ENCODE measurements at places on chromosomes 16 and 17.

GRCh38 chr17:39951924-39952679 is 10.7 kb upstream of the GSDMA start:
- no peak for DNase-seq

DNA sequence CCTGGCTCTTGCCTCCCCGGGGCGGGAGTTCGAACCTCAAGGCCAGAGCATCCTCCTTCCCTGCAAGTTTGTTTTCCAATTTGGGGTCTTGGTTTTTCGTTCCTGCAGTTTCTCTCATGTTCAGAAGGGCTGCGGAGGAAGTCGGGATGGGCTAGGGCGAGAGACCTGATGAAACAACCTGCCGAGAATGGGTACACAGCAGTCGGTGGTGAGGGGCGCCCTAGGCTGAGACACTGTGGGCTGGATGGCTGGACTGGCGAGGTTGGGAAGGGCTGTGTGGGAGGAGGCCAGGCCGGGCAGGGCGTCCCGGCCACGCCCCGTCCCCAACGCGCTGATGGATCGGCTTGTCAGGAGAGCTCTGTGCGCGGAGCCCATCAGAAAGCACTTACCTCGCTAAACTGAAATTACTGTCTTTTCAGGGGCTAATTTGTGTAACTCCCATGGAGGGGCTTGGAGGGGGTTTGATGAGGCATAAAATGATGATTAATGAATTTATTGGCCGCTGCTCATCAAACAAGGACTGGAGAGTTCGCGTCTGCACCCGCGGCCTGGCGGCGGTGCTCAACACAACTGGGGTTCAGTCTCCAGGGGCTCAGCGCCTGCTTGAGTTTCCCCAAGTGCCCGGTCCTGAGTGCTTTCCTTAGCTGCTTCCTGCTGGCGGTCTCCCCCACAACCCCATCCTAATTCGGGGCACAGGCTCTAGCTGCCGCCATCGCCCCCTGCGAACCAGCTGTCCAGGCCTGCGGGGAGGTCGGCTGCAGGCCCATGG is 9.0 kb downstream of the IRX5 start:
- no peak for DNase-seq

GRCh38 chr17:64172510-64172909 is 42.6 kb upstream of the ERN1 start:
- DNase-seq = no peak

- DNase-seq = no peak
These were observed 153.9 kb upstream of the C17orf78 start for GRCh38 chr17:37221865-37222264.

DNA sequence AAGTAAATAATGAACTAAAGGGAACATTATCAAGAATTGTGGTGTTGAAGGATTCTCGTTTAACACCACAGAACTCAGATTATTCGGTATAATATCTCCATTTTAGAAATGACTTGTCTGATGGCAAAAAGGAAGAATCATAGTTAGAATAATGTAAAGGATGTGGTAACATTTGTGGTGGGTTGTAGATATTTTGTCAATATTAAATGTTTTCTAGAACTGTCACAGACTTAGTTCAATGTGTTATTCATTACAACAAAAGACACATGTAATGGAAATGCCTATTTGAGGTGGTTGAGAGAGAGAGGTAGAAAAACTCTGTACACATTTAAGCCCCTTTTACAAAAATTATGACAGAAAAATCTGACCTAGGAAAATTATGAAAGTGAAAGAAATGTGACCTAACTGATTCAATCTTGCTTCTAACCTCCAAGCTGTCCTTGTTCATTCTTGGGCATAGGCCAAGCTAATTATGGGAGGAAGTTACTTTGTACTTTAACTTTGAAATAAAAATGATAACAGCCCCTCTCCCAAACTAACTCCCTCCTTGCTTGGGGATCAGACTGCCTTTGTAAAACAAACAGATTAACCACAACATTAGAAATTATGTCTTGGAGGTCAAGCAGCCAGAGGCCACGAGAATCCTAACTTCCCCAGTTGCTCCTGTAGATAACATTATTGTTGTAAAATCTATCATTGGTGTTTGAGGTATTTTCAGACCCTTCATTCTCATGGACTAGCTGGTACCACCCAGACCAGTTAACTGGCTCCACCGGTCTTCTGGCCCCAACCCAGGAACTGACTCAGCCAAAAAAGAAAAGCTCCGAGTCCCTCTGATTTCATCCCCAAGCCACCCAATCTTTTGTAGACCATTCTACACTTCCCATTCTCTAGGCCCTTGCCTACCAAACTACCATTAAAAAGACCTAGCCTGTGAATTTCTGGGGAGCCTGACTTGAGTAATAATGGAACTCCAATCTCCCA is 1287.8 kb upstream of the CDH8 start:
- no peak for DNase-seq

GRCh38 chr17:47603830-47604597 is 45.7 kb upstream of the KPNB1 start:
- no peak for DNase-seq

DNA sequence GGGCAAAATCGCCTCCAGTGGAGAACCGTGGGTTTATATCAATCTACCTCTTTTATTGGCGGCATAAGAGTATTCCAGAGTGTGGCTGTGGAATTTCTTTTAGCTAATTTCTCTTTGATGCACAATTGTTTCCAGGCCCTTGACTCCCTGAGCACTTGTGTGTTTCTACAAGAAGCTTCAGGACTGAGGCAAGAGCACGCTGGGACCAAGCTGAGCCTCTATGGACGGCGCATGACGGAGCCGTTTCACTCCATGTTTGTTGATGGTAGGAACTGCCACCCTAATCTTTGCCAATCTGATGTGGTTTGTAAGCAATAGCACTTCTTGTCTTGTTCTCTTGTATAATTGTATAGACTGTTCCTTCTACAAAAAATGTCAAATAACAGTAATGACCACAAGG is 11.2 kb upstream of the ANKRD40CL start:
- DNase-seq = no peak

DNA sequence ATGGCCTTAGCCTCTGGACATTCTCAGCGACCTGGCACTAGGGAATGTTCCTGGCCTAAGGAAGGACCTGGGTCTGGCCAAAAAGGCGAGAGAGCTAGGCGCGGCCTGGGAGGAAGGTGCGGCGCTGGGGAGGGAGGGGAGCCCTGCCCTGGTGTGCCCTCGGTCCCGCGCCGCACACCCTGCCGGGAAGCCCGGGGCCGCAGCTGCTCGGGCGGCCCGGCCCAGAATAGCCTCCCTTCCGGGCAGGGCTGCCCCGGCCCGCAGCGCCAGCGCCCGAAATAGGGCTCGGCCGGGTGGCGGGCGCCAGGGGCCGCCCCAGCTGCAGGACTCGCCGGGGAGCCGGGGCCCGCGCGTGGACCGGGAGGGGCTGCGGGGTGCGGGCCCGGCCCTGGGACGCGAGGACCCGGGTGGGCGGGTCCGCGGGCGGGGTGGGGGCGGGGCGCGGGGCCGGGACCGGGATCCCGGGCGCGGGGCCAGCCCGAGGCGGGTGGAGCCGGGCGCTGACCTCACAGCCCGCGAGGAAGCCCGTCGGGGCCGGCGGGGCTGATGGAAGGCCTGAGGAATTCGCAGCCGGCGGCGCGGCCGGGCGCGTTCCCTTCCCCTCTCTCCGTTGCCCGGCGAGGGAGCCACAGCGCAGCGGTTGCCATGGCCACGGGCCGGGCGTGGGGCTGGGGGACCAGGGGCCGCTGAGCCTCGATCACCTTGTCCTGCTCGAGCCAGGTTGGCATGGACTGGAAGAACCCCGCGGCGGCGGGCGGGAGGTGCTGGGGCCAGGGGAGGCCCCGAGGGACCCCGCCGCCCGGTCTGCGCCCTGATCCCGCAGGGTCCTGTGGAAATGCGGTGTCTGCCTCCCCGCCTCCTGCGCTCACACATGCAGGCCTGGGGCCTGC is 18.1 kb downstream of the SOCS3 start:
- DNase-seq = peak; percentile 70

GRCh38 chr17:60455378-60455777 is 33.1 kb downstream of the CHCT1 start:
- no peak for DNase-seq

DNA sequence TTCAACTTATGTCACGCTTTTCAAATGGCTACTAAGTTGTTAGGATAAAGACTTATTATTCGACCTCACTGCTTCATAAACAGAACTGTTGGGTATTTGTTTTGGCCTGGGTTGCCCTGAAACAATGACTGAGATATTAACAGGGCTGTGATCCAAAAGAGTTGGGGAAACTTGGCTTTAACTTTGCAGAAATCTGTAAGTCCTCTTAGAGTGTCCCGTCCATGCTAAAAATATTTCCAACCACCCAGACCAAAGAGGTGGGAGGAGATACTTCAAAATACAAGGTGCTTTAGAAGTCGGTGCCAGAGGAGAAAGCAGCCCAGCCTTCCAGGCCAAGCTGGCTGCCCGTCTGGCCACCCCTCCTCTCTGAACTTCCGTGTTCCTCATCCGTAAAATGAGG is 16.1 kb upstream of the SPATA32 start:
- no peak for DNase-seq

DNA sequence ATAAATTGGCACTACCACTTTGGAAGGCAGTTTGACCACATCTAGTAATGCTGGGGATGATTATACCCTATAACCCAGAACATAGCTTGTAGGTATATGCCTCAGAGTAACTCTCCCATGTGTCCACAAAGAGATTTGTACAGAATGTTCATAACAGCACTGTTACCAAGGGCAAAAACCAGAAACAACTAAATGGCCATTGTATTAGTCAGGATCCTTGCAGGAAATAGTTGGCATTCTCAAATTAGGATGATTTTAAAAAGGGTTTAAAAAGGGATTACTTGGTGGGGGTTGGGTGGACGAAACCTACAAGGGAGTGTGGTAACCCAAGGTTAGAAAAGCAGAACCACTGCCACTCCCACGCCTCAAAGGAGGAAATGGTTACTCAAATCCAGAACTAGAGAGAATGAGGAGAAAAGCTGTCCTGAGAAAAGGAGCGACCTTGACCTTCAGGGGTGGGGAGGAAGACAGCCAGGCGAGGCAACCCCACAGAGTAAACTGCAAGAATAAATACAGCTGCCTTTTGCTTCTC is 2.1 kb downstream of the CPPED1 start:
- DNase-seq = no peak

GRCh38 chr17:50832267-50832863 is 3.0 kb upstream of the WFIKKN2 start:
- no peak for DNase-seq

DNA sequence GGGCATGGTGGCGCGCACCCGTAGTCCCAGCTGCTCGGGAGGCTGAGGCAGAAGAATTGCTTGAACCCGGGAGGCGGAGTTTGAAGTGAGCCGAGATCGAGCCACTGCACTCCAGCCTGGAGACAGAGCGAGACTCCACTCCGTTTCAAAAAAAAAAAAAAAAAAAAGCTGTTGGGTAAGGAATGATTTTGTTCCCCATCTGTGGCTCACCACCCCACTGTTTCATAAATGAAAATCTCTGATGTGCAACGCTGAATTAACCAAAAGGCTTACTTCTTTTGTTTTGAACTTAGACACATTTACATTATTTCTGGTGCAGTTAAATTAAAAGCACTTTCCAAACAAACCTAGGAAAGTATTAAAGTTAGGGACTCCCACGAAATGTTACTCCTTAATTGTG is 1.2 kb upstream of the METTL9 start:
- no peak for DNase-seq

All from LoVo (cell line).